GM23248 (cell line): ENCODE measurements at places on chromosomes 5 and 9.

- peak; percentile 35 for DNase-seq
- H3K4me3 ChIP-seq: no peak overlapping the region
- no peaks in the 10 kb centered on the region for H3K4me1 ChIP-seq
- H3K27me3 ChIP-seq: no peaks in the 10 kb centered on the region
Measured at GRCh38 chr9:127779136-127779981, 893 bp upstream of the SH2D3C start.

DNA sequence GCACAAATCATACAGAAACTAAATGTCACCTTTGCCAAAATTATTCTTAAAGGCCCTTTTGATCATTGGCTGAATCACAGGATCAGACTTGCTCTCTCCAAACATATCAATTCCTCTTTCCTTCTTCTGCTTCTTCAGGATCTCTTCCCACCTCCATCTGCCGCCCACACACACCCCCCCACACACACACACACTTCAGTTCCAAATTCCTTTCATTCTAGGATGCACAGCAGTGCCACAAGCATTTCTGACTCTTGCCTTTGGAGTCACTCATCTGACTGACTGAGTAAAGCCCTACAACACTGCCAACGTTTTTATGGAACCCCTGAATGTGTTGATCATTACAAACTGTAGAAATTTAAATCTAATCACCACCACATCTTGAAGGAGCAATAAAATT is 22.9 kb downstream of the DNAH5 start:
- peak; percentile 34 for DNase-seq
- no peak overlapping the region for H3K27ac ChIP-seq
- H3K4me1 ChIP-seq: peaks cover 7% of the 10 kb centered on the region
- no peak overlapping the region for H3K4me3 ChIP-seq
- no peaks in the 10 kb centered on the region for H3K27me3 ChIP-seq
- H3K36me3 ChIP-seq: no peaks in the 10 kb centered on the region

GRCh38 chr5:1718669-1719068 is 81.0 kb downstream of the MRPL36 start:
- no peaks in the 10 kb centered on the region for H3K36me3 ChIP-seq
- H3K4me1 ChIP-seq: no peaks in the 10 kb centered on the region
- H3K27ac ChIP-seq: no peak overlapping the region
- H3K4me3 ChIP-seq: no peak overlapping the region
- peak; percentile 19 for DNase-seq
- no peaks in the 10 kb centered on the region for H3K27me3 ChIP-seq

- peak; percentile 5 for DNase-seq
- no peaks in the 10 kb centered on the region for H3K27me3 ChIP-seq
- H3K27ac ChIP-seq: no peak overlapping the region
Measured at GRCh38 chr5:98517560-98518366, 255.7 kb upstream of the RGMB start.

DNA sequence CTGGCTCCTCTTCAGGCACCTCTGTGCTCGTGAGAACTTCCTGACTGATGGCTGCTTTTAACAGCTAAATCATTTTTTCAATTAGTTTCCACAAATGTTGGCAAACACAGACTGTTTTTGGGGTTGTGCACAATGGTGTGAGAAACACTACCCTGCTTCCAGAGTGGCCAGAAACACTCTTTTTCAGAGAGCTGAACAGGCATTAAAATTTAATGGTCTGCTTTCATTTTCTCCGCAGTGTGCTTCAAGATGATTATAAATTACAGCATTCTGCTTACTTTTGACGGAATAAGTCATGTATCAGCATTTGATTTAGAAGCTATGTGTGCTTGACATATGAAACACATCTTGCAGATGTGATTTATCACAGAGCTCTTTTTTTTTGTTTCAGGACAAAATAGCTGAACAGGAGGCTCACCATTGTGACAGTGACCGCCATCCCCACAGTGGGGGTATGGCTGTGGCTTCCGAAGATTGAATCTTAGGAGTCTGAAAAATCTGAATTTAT is 454.5 kb upstream of the ZNF608 start:
- 0 out of 2 replicates have a peak, but pooled peaks cover 4% of the 10 kb centered on the region for H3K4me1 ChIP-seq
- H3K4me3 ChIP-seq: peak overlapping the region; percentile 53

DNA sequence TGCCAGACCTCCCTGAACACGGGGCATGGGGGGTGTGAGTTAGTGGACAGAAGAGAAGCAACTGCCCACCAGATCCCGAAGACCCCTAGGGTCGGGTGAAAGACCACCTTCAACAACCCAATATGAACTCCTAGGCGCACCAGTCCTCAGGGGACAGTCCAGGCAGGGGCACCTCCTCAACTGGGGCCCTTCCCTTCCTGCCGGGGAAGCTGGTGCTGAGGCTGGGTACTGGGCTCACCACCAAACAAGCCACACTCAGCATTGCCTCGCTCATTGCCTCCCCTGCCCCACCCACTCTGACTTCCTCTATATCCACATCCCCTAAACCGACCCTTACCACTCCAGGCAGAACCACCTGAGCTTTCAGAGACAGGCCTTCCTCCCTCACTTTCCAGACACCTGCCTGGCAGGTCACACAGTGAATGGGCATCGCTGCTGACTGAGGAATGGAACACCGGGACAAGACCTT is 42.5 kb downstream of the SEMA4D start:
- no peak overlapping the region for H3K27ac ChIP-seq
- DNase-seq: no peak
- H3K4me1 ChIP-seq: no peaks in the 10 kb centered on the region
- H3K36me3 ChIP-seq: no peaks in the 10 kb centered on the region
